ENCODE measurements at places on chromosomes 3 and 15. TPM values are rescaled to one million over a fixed set of nuclear protein-coding genes. Genes with fewer than 3 reads are reported as not detected.

DNA sequence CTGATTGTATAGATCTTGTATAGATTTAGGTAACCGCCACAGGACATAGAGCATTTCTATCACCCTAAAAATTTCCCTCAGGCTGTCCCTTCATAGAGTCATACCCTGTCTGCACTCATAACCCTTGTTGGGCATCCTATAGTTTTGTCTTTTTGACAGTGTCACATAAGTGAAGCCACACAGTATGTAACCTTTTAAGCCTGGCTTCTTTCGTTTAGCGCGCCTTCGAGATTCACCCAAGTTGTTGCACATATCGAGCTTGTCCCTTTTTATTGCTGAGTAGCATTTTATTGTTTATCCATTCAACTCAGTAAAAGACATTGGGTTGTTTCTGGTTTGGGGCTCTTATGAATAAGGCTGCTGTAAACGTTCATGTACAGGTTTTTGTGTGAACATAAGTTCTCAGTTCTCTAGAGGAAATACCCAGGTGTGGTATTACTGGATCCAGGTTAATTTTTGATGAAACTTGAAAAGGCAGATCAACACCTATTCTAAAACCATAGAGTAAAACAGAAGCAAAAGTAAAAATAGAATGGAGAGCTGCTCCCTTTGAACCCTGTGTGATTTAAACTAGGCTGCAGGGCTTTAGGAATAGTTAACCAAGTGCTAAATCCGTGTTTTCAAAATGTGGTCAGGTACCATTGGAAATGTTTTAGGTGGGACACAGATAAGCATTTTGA lies 49.5 kb downstream of the CD86 start:
- DNase-seq: no peak

The ARPP21 gene
- total RNA-seq: 1.6 TPM

The LMAN1L gene
- not detected for total RNA-seq

GRCh38 chr3:156109989-156110388 lies 10.4 kb upstream of the KCNAB1 start:
- no peak for DNase-seq

The CD276 gene
- 30.0 TPM for total RNA-seq

- DNase-seq: no peak
These were observed 530.5 kb downstream of the FHIT start for GRCh38 chr3:60720736-60721135.

DNA sequence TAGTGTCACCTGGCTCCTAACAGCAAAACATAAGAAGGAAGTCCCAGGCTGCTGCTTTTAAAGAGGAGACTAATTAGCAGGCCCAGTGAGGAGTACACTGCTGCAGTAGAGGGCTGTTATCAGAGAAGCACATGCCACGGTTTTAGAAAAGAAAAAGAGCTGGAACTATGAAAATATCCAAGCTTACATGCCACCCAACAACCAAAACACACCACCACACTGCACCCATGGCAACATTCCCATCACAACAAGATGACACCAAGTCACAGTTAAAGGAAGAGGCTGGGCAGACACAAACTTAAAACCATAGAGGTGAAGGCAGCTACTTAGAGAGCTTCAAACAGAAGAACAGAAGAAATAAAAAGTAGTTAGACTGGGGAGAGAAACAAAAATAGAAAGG lies 37.0 kb downstream of the NPTN start:
- no peak for DNase-seq

DNA sequence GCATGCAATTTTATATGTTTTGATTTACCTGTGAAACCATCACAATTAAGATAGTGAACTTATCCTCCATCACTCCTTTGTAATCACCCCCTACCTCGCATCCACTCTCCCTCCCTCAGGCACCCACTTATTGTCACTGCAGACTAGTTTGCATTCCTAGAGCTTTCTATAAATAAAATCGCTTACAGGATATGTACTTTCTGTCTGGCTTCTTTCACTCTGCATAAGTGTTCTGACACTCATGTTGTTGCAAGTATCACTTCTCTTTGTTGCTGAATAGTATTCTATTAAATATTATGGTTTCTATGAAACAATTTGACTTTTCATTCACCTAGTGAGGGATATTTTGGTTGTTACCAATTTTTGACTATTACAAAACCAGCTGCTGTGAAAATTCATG lies 139.3 kb downstream of the RSRC1 start:
- no peak for DNase-seq

GRCh38 chr15:84855765-84856164 lies 28.7 kb upstream of the SLC28A1 start:
- no peak for DNase-seq

GRCh38 chr15:53693729-53694475 lies 65.6 kb downstream of the WDR72 start:
- DNase-seq: peak; percentile 37

The ERC2 gene
- total RNA-seq: 2.3 TPM

DNA sequence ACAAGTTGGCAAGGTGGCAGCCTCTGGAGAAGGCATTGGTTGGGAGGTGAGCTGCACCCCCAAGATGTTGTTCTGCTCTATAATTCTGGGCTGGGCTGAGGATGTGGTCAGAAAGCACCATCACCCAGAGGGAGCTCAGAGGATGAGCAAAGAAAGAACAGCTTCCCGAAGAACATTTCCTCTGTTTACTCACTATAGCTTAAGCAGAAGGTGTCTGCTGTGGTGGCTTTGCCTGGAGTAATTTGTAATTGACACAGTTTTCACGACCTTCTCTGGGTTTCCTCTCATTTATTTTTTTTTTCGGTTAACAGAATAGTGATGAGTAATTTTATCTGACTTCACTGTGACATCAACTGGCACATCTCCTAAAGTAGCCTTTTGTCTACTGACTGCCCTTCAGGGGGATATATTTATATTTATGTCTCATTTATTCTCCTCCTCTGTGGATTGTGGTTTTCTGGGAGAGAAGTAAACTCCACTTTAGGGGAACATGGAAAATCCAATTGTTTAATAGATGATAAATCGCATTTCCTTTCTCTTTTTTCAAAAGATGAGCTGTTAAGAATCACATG lies 49.5 kb upstream of the ABHD17C start:
- DNase-seq: no peak

The PLXNB1 gene
- total RNA-seq: 72.9 TPM

DNA sequence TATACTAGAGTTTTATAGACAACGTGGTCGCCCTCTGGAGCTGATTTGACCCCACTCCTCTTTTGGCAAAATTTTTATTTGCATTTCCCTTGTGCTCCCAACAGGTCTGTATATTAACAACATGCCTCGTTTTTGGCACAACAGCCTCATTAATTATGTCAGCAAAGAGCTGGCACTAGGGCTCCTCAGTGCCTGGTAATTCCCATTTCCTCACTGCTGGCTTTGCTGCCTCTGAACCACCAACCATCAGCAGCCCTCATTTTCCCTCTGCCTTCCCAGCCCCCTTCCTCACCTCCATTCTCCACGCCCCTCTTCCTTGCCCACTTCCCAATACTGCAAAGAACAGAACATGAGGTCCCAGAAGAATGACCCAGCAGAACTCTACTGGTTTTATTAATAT lies 204.8 kb downstream of the ABHD5 start:
- no peak for DNase-seq

DNA sequence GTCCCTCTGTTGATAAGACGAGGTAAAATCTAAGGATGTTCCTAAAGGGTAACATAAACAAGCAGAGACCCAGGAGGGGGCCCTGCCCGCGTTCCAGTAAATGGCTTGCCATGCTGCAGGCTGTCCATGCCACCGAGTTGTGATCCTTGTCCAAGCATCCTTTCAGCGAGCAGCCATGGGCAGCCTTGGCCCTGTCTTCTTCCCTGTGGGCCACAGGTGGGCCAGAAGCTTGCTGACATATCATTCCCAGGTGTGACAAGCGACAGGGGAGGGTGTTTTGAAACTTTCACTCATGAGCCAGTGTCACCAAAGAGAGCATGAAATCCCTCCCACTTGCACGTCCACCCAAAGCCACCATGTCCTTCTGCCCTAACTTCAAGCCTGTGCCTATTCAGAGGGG lies 53.7 kb downstream of the PCSK6 start:
- no peak for DNase-seq

DNA sequence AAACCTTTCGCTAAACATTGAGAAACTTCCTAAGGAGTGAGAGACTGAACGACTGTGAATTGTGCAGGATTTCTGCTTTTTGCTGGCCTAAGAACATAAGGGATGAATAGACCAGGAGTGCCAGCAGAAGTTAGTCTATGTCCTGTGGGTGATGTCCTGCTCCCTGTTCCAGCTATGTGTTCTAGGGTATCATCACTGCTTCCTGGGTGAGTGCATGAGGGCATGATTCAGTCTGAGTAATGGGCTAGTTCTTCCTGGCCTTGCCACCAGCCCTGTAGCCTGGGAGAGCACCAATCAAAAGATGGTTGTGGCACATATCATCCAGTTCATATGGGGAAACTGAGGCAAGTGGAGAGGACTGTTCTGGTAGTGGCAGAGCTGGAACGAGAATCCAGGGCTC lies 153.9 kb upstream of the TPM1 start:
- DNase-seq: no peak

The HDAC11 gene
- 5.9 TPM for total RNA-seq

DNA sequence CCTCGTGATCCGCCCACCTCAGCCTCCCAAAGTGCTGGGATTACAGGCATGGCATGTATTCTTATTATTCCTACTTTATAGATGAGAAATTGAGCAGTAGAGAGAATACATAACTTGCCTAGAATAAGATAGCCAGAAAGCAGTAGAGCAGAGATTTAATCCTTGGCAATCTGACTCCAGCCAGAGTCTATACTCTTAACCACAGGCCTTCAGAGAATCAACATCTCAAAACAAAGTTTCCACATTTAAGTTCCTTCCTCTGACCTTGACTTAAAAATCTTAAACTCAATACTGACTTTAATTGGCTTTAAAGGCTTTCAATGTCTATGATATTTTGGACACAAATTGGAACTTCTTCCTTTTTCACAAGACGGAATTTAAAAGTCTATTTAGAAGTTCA lies 37.1 kb downstream of the ZNF106 start:
- no peak for DNase-seq

- no peak for DNase-seq
These were observed 21.4 kb upstream of the ZBED2 start for GRCh38 chr3:111616417-111617105.

- DNase-seq: no peak
These were observed 161.5 kb upstream of the MCTP2 start for GRCh38 chr15:94069844-94070243.

The BCL6 gene
- 183 TPM for total RNA-seq

DNA sequence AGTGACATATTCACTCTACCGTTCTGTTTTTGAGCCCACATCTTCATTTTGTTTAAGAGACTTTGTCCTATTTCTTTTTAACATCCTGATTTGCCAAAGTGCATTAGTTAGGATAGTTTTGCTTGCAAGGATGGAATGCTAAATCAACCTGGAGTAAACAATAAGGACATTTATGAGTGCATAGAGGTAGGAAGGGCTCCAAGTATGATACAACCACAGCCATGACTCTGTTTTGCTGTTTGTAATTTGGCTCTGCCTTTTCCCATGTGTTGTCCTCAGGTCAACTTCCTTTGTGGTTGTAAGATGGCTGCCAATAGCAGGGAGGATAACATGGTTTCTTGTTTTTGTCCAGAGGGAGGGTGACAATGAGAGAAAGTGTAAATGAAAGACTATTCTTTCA lies 66.4 kb upstream of the GOLIM4 start:
- no peak for DNase-seq

DNA sequence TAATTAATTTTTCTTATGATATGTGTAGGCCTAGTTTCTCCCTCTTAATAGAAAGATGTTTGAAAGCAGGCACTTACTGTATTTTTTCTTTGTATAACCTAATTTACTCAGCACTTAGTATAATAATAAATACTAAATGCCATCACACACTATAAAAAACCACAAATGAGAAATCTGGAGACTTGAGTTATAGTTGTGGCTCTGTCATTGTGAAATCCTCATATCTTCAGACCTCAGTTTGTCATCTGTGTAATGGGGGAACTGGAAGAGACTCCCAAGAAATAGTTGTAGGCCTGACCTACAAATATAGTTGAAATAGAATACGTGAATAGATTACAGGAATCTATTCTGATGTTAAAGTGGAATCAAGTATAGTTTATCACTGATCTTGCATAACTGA lies 287.6 kb upstream of the DPH6 start:
- DNase-seq: no peak

DNA sequence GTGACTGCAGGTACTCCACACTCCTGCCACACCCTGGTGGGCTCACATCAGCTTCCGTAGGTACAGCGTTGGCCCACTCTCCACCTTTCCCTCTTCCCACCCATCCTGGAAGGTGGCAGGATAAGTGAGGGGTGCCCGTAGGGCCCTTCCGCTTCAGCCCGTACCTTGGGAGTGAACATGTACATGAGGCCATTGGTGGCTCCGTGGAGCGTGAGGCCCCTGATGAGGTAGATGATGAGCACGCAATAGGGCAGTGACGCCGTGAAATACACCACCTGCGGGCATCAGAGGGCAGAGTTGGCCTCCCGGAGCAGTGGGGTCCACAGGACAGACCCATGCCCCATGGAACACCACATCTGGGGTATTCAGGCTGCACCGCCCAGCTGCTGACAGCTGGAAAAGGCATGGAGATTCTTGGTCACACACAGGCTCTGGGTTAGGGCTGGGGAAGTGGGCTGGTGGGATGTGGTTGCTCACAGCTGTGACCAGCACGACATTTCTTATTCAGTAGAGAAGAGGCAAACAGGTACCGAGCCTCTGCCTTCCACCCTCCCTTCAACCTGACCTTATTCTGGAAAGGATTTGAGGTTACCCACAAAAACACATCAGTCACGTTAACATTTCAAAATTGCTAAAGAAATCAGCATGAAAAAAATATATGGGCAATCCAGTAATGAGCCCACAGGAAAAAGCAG lies 23.8 kb downstream of the SLC6A20 start:
- no peak for DNase-seq

DNA sequence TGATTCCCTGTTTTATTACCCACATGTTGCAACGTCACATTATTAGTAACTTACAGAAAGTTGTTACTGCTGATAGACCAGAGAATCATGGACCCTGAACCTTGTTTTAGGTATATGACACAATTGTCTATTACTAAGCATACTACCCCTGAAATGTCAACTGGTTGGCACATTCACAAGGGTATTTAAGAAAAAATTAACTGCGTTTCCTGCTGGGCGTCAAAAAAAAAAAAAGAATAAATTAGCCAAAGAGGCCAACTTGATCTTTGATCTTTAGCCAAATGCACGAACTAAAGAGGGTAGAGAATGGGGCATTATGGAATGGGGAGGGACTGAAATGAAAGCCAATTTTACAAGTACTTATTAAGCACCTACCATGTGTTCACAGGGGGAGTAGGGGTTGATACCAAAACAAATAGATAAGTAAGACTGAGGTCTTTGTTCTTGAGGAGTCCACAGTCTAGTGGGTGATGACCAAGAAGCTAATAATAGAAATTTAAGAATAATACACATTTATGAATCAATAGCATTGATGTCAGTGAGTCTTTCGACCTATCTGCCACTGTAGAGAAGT lies 17.8 kb upstream of the MUC13 start:
- DNase-seq: no peak

GRCh38 chr3:167110901-167111300 lies 269.2 kb downstream of the ZBBX start:
- no peak for DNase-seq

The EFCAB12 gene
- total RNA-seq: 2.8 TPM

The SCAMP5 gene
- total RNA-seq: 2.0 TPM

- DNase-seq: no peak
These were observed 132.7 kb upstream of the TPRG1 start for GRCh38 chr3:189038773-189039745.

The TPRG1 gene
- total RNA-seq: 18.3 TPM
